Activated T-helper 1 cell treated with Interleukin-2 at 50 U/mL for 16 hours (primary cell): ENCODE measurements at places on chromosomes 16 and 17.

DNA sequence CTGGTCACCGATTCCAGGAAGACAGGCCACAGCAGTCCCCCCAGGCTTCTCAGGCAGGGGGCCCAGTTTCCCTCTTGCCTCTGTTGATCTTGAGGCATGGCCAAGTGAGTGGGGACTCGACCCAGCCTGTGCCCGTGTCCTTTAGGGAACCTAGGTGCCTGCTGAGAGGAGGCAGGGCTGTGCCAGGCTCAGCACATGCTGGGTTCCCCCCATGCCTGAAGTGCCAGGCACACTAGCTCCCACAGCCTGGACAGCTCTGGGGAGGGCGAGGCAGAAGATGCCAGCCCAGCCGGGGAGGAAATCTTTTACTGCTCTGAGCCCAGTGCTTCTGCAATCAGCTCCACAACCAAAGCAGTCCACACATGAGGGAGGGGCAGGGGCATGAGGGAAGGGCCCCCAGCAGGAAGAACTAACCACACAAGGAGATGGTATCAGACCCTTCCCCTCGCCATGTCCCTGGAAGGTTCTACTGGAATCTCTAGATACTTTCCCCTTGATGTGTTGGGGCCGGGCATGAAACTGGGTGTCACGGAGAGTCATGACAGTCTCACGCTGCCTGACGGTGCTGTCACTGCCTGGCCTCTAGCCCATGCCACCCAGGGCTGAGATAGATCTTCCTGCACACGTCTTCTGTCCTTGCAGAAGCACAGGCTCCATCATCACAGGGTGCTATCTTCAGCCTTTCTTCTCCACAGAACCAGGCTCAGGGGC lies 25.5 kb downstream of the MYO18A start:
- no peak for DNase-seq

GRCh38 chr17:43655693-43656255 lies 5.9 kb downstream of the MEOX1 start:
- DNase-seq, result no peak

GRCh38 chr16:4776141-4776705 lies 9.3 kb upstream of the ZNF500 start:
- DNase-seq, result no peak

- no peak for DNase-seq
These were observed 117.1 kb upstream of the ZNF750 start for GRCh38 chr17:82956726-82957468.

GRCh38 chr16:80974649-80975376 lies 31.9 kb downstream of the CMC2 start:
- DNase-seq, result no peak

DNA sequence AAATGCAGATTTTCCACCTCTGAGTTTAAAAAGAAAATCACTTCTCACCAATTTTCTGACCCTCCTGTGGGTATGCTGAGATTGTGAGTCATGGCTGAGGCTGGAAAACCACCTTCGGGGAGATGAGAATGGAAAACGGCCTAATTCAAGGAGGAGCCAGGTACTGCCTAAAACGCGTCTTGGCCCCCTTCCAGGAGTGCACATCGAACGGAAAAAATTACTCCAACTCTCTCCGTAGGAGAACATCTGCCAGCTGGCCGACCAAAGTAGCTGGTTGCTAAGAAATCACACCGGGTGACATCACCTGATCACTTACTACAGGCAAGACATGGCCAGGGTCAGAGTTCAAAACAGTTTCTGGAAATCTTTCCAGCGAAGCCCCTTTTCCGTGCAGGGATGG lies 107.6 kb downstream of the ZNF423 start:
- no peak for DNase-seq

GRCh38 chr17:74999523-74999922 lies 12.1 kb downstream of the CDR2L start:
- no peak for DNase-seq

DNA sequence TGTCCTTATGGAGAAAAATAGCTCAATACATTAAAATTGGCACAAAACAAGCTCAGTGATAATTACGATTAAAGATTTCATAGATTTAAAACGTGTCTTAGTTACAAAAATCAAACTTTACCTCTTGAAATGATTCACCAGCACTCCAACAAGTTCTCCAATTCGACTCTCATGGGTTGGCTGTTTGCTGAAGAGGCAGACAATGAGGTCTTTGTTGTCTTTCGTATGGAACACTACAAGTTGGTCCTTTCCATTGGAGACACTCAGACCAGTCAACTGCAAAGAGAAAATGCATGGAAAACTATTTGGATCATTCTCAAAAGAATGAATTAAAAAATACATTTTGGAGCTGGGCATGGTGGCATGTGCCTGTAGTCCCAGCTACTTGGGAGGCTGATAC lies 118.2 kb downstream of the CDK5R1 start:
- no peak for DNase-seq
